ENCODE measurements at places on chromosomes 5 and 9. TPM values are rescaled to one million over a fixed set of nuclear protein-coding genes. Genes with fewer than 3 reads are reported as not detected.

- peak; percentile 11 for DNase-seq
These were observed 72.8 kb upstream of the PITX1 start for GRCh38 chr5:135106610-135107471.

The DMGDH gene
- 3.3 TPM for total RNA-seq

The PCDHGB4 gene
- total RNA-seq, result 4.4 TPM

- DNase-seq, result no peak
These were observed 41.7 kb downstream of the PALM2AKAP2 start for GRCh38 chr9:109821711-109822110.

The MRRF gene
- 32.9 TPM for total RNA-seq

- DNase-seq, result no peak
These were observed 69.6 kb upstream of the PRRC1 start for GRCh38 chr5:127447827-127448226.

- DNase-seq, result no peak
These were observed 20.0 kb downstream of the F2R start for GRCh38 chr5:76735762-76736545.

DNA sequence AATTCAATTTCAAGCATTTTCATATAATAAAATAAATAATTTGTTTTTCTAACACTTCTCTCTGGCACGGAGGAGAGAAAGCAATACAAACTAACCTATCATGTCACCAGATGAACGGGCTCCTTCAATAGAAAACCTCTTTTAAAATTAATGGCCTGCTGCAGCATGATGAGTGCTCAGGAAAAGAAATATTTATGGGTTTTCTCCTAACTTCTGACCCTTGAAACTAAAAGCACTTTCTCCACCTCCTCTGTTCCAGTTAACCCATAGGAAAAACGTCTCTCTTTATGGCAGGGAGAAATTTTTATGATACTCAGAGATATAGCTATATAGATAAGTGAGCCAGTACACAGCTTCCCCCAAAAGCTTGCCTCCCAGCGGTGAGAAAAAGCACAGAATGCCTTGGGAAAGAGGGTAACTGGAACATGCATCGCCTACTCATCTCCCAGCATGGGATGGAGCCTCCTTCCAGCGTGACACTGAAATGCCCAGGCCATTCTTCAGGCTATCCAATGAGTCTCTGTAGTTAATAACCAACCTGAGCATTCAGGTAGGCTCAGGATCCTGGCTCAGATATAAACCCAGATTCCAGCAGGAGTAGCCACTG, 963.0 kb upstream of the DMAC1 start:
- no peak for DNase-seq

The CACNA1B gene
- total RNA-seq, result 0.39 TPM

All from left cardiac atrium (tissue), 4 donors.